ENCODE measurements at places on chromosomes 16 and 17.

- DNase-seq, result no peak
These were observed 14.1 kb upstream of the SLC16A5 start for GRCh38 chr17:75073618-75074047.

DNA sequence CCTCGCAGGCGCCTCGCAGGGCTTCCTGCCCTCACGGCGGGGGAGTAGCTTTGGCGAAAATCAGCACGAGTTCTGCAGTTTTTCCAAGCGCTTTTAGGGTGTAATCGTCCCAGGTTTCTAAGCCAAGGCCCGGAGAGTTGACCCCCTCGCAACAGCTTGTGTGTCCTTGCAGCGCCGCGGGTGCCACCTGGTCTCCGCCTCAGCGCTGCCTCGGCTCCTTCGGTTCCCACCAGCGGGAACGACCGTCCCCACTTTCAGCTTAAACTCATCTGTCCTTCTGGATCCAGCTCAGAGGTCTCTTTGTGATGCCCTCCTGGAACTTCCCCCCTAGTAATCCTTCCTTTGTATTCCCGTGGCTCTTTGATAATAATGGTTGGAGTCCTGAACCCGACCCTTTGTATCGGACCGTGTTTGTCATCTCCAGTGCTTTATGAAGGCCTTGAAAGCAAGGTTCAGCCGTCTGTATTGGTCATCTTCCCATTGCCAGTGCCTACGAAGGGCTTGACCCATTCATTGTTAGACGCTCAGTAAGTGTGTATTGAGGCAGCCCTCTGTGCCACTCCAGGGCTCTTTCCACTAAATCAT lies 858 bp upstream of the SMARCE1 start:
- no peak for DNase-seq

- DNase-seq, result peak; percentile 58
These were observed 31.4 kb downstream of the CCR7 start for GRCh38 chr17:40533896-40534295.

GRCh38 chr17:50352072-50352692 lies 6.3 kb downstream of the XYLT2 start:
- DNase-seq, result no peak

GRCh38 chr17:62093188-62094155 lies 28.4 kb upstream of the MED13 start:
- no peak for DNase-seq
